Stimulated activated CD8-positive, alpha-beta memory T cell treated with anti-CD3 and anti-CD28 coated beads, Interleukin-4, amount 100 ng/mL, for 4 hours (primary cell): ENCODE measurements at places on chromosomes 16 and 17.

GRCh38 chr16:57141822-57142631 lies 43.8 kb downstream of the PSME3IP1 start:
- no peak for DNase-seq

GRCh38 chr17:11825572-11826209 lies 171.6 kb downstream of the ZNF18 start:
- DNase-seq, result no peak

GRCh38 chr17:42392692-42393415 lies 4.6 kb upstream of the STAT3 start:
- no peak for DNase-seq

- DNase-seq, result no peak
Observed at GRCh38 chr17:17682293-17682736, 1.1 kb downstream of the RAI1 start.

GRCh38 chr16:20114356-20114755 lies 40.7 kb upstream of the GPR139 start:
- no peak for DNase-seq

- peak; percentile 65 for DNase-seq
Observed at GRCh38 chr16:711548-712320, 3.2 kb upstream of the METRN start.

- no peak for DNase-seq
Observed at GRCh38 chr16:75382611-75383010, 50.7 kb downstream of the CFDP1 start.

- no peak for DNase-seq
Observed at GRCh38 chr16:7137560-7138330, 194.9 kb upstream of the RBFOX1 start.
